HFFc6 (cell line): ENCODE measurements at places on chromosomes 7 and 10.

- no peak for DNase-seq
These were observed 5.1 kb downstream of the FLNC start for GRCh38 chr7:128835231-128835751.

GRCh38 chr7:21064698-21065648, 278.3 kb upstream of the SP8 start:
- DNase-seq = no peak

- no peak for DNase-seq
These were observed 101.3 kb upstream of the TBX20 start for GRCh38 chr7:35355199-35355598.

GRCh38 chr7:27314111-27314510, 71.5 kb downstream of the EVX1 start:
- no peak for DNase-seq

- no peak for DNase-seq
These were observed 40.9 kb downstream of the DLD start for GRCh38 chr7:107931740-107932515.

- peak; percentile 14 for DNase-seq
These were observed 197.1 kb downstream of the PHTF2 start for GRCh38 chr7:77995717-77996116.

DNA sequence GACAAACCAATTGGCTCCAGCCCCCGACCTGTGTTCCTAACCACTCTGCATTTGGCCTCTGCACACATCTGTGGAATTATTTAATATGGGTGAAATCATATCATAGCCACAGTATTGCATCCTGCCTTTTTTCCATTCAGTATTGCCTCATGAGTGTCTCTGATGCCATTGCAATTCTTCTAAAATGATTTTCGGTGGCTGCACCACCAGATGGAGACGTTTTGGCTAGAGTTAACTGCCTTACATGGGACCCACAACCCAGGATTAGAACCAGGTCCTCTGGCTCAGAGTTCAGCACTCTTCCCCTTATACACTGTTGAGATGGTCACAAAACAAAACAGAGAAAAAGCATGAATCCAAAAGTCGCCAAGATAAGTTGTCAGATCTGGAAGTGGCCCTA, 180.8 kb downstream of the EMX2 start:
- DNase-seq = no peak

DNA sequence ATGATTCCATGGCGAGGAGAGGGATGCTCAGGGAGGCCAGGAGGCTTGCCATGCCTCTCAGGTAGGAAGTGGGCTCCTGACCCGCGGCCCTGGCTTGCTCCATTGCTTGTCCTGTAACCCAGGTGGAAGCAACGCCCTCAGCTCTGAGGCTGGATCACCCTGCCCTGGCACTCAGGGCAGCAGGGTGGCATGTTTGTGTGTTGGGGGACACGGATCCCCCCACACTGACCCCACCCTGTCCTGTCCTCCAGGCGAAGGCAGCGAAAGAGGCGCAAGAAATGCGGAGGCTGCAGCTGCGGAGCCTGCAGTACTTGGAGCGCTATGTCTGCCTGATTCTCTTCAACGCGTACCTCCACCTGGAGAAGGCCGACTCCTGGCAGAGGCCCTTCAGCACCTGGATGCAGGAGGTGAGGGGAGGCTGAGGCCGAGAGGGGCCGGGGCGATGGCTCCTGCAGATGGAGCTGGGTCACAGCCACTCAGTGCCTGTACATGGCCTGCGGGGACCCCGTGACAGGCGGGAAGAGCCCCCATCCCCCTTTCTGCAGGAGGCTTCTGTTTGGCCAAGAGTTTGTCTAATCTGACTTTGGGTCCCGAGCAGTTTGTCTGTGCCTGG, 38.3 kb downstream of the PRF1 start:
- no peak for DNase-seq

- no peak for DNase-seq
These were observed 25.7 kb upstream of the CDK14 start for GRCh38 chr7:90570373-90570959.

- peak; percentile 15 for DNase-seq
These were observed 102.0 kb upstream of the FAM20C start for GRCh38 chr7:90111-91063.

DNA sequence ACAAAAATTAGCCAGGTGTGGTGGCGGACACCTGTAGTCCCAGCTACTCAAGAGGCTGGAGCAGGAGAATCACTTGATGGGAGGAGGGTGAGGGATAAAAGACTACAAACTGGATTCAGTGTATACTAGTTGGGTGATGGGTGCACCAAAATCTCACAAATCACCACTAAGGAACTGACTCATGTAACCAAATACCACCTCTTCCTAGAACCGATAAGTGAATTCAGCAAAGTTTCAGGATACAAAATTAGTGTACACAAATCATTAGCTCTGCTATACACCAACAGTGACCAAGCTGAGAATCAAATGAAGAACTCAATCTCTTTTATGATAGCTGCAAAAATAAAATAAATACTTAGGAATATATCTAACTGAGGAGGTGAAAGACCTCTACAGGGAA, 23.0 kb upstream of the DMBT1 start:
- DNase-seq = no peak

DNA sequence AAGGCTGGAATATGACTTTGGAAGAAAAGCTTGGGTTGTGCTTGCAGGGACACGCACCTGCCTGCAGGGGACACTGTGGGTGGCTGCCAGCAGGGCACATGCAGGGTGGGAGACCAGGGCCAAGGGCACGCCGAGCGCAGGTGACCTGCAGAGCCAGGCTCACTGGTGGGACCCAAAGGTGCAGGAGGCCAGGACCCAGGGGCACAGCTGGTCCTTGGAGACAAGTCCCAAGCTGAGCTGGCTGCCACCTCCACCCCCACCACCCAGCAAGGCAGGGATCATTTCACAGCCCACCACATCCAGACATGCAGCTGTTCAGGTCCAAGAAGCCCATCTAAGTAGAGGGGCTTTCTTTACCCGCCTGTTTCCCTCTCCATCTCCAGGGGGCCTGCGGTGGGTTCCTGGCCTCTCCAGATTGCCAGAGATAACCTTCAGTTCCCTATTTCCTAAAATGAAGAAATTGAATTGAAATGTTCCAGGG, 13.8 kb upstream of the CLIP2 start:
- no peak for DNase-seq

- peak; percentile 90 for DNase-seq
These were observed 43.8 kb upstream of the ZNF438 start for GRCh38 chr10:31075434-31075833.

- no peak for DNase-seq
These were observed 984 bp upstream of the IKZF1 start for GRCh38 chr7:50303335-50304128.

- DNase-seq = peak; percentile 1
These were observed 234.9 kb downstream of the HGF start for GRCh38 chr7:81534996-81535395.

DNA sequence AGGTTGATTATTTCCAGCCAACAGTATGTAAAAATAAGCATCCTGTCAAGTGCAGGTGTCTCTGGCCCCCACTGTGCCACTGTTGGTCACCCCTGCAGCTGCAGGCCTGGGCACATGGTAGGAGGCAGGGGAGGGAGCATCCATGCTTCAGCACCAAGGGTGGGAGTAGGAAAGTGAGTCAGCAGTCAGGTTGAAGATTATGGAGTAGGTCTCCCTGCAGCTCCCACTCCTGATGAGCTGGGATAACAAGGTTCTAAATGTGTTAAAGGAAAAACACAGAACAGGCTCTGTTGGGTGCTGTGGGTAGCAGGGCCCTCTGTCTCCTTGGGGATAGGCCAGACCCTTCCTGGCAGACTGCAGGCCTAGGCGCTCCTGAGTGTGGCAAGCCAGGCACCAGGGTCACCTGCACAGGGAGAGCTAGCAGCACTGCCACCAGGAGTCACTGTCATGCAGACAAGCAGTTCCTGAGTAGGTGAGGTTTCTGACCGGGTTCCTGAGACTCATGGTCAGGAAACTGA, 59.3 kb downstream of the NUDCD3 start:
- no peak for DNase-seq

- DNase-seq = no peak
These were observed 23.5 kb upstream of the NKX6-2 start for GRCh38 chr10:132809232-132810140.

DNA sequence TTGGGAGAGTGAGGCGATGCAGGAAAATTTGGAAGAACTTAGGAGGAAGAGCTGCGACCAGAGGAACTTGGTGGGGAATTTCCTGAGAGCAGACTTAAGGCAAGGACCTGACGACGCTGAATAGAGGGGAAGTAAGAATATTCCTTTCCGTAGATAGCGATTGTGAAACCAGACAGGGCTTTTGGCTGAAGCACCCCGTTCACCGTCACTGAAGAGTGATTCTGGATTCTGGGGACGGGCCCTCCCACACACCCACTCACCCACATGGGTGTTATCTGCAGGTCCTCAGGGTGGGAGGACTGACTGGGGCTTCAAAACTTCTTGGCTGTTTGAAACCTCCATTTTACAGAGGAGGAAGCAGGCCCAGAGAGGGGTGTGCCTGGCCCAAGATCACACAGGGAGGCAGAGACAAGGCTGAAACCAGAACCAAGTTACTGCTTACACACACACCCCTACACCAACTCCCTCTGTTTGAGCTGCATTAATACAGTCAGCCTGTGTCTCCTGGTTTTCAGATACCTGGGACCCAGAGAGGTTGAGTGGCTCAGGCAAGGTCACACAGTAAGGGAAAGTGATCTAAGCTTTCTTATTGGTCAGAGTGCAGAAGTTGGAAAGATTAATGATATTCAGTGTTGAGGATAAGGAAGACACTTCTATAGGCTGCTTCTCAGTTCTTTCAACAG, 37.2 kb upstream of the CDH23 start:
- DNase-seq = no peak

DNA sequence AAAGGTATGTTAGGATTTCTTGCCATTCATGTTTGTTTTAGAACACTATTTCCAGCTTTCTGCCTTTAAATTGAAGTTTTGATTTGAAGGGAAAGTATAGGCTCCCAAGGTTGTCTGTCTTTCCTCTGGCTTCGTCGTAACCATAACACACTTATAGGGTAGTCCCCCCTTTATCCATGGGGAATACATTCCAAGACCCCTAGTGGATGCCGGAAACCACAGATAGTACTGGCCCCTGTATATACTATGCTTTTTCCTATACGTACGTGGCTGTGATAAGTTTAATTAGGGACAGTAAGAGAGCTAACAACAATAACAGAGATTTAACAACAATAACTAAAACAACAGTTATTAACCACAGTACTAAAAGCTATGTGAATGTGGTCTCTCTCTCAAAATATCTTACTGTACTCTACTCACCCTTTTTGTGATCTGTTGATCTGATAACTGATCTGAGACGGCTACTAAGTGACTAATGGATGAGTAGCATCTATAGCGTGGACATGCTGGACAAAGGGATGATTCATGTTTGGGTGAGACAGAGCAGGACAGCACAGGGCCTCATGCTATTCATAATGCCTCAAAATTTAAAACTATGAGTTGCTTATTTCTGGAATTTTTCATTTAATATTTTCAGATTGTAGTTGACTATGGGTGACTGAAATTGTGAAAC, 273.1 kb downstream of the AUTS2 start:
- DNase-seq = peak; percentile 14

- DNase-seq = no peak
These were observed at the start of gene ATRNL1 for GRCh38 chr10:115093286-115093775. Gene ATRNL1, plus strand, starts transcription at chr10:115093365. Its CDS starts 386 bp downstream, at chr10:115093751.

- no peak for DNase-seq
These were observed 235.6 kb upstream of the KLF6 start for GRCh38 chr10:4020631-4021030.

- DNase-seq = no peak
These were observed 465 bp upstream of the NPY start for GRCh38 chr7:24283554-24283896.

- no peak for DNase-seq
These were observed 52.3 kb downstream of the TPST1 start for GRCh38 chr7:66257481-66257880.

- DNase-seq = no peak
These were observed 25.5 kb downstream of the DDC start for GRCh38 chr7:50539725-50540124.

- DNase-seq = no peak
These were observed 204.3 kb downstream of the ARHGAP12 start for GRCh38 chr10:31724296-31724695.

DNA sequence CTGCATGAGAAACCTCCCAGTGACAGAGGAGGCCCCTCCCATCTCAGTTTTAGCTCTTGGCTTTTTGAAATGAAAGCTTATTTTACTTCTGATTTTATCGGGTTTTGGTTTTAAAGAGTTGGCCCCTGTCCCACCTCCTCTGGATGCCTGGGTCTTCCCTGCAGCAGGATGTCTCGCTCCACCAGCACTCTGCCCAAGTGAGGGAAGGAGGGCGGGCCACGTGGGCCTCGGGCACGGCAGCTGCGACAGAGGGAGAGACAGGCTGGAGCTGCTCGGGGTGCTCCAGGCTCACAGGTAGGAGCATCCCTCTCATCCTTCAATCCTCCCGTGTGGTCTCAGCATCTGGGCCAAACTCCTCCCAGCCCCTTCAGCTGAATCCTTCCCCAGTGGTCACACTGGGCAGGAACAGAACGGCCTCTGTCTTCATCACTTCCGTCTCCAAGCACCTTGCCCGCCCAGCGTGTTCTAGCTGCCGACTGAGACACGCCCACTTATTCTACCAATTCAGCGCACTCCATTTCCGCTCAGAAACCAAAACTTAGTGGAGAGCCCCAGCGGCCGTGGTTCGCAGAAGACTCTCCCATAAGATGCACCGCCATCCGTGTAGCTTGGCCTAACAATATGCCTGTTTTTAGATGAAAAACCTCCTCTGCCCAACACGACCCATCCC, 222.9 kb downstream of the GLRX3 start:
- no peak for DNase-seq

DNA sequence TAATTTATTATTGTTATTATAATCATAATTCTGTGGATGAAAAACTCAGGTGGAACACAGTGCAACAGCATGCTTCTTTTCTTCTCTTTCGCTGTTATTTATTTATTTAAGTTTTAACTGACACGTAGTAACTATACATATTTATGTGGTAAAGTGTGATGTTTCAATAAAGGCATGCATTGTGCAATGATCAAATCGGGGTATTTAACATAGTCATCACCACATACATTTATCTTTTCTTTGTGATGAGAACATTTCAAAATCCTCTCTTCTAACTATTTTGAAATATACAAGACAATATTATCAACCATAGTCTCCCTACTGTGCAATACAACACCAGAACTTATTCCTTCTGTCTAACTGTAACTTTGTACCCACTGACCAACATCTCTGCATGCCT, 152.5 kb upstream of the LYZL1 start:
- no peak for DNase-seq

- peak; percentile 88 for DNase-seq
These were observed 7.1 kb upstream of the BTBD16 start for GRCh38 chr10:122263971-122264370.

GRCh38 chr7:55127622-55128081, 108.8 kb downstream of the EGFR start:
- DNase-seq = no peak
